ENCODE measurements at places on chromosomes 2 and 18.

DNA sequence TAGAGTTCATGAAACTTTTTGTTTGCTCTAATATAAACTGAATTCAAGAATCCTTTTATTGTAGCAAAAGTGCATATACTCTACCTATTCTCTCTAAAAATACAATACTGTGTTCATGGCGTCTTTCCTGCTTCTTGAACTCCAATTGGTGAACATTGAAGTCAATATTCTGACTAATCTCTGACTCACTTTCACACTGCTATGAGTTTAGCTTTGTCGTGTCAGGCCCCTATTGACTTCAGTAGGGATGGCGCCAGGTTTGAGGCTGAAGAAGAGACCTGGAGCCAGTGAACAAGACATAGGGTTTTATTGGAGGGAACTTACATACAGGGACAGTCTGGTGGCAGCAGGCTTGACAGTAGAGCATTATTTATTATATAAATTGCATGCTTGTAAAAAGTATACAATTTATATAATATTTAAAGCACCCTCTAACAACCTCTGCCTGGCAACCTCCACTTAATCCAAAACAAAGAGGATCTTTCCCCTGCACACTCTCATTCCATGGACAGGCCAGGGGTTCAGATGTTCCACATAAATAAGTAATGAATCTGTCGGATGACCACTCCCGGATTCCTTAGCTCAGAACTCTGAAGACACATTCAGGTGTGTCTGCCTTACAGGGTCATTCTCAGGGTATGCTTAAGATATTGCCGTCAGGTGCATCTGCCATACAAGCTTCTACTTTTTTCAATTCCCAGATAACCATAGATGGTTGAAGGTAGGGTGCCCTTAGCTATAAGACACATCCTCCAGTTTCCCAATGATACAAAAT, 141.0 kb downstream of the CERS6 start:
- DNase-seq = no peak

DNA sequence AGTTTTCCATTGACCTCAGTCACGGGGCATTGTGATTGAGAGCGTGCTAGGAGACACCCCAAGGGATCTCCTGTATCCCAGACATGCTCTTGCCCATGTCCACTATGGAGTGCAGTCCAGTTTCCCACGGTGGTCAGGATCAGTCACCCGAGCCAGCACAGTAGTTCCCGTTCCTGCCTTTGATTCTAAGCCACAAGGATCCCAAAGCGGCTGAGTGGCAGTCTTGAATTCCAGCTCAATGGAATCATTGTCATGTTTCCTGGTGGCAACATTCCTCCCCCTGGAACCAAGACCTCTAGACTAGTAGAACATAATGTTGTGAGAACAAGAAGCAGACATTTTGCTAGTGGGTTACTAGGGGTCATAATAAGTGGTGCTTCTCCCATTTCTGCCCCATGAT, 154.3 kb downstream of the SEPTIN10 start:
- no peak for DNase-seq

GRCh38 chr18:12085136-12085535, 8.5 kb upstream of the ANKRD62 start:
- no peak for DNase-seq

- DNase-seq = no peak
Measured at GRCh38 chr2:214730800-214731407, 78.6 kb downstream of the BARD1 start.

GRCh38 chr2:230541934-230542380, 126.0 kb downstream of the SP100 start:
- DNase-seq = no peak

DNA sequence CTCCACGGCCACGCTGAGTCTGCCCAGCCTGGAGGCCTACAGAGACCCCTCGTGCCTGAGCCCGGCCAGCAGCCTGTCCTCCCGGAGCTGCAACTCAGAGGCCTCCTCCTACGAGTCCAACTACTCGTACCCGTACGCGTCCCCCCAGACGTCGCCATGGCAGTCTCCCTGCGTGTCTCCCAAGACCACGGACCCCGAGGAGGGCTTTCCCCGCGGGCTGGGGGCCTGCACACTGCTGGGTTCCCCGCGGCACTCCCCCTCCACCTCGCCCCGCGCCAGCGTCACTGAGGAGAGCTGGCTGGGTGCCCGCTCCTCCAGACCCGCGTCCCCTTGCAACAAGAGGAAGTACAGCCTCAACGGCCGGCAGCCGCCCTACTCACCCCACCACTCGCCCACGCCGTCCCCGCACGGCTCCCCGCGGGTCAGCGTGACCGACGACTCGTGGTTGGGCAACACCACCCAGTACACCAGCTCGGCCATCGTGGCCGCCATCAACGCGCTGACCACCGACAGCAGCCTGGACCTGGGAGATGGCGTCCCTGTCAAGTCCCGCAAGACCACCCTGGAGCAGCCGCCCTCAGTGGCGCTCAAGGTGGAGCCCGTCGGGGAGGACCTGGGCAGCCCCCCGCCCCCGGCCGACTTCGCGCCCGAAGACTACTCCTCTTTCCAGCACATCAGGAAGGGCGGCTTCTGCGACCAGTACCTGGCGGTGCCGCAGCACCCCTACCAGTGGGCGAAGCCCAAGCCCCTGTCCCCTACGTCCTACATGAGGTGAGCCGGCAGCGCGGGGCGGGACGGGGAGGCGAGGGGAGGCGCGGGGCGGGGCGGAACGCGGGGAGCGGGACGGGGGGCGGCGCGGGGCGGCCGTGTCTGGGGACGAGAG, 15.2 kb downstream of the NFATC1 start:
- no peak for DNase-seq

Data from central memory CD4-positive, alpha-beta T cell (primary cell).